ENCODE measurements at places on chromosomes 12 and 14.

GRCh38 chr12:89882792-89883191 is 174.2 kb upstream of the ATP2B1 start:
- no peak for DNase-seq

- DNase-seq, result no peak
Observed at GRCh38 chr12:59486827-59487226, 109.0 kb upstream of the SLC16A7 start.

DNA sequence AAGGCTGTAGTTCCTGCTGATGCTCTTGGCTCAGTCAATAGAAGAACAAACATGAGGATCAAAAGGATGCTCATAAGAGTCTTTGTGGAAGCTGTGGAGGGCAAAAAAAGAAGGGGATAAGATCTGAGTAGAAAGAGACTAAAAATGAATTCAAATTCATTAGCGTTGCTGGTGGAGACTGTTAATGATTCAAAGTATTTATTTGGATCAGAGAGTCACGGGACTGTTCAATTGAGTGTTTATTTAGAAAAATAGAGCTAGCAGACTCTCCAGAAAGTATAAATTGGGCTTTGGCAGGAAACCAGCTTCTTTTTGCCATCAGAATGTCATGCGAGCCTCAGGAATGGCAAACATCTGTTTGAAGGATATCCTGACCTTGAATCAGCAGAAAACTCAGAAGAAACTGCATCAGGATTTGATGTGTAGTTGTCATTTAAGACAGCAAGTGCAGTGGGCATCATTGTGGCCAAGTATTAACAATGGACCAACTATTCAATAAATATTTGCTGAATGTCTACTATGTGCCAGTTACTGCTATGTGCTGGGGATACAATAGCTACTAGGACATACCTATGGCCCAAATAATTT is 126.4 kb downstream of the TBC1D30 start:
- no peak for DNase-seq

- DNase-seq, result no peak
Observed at GRCh38 chr14:22882529-22883172, 371 bp upstream of the REM2 start.

DNA sequence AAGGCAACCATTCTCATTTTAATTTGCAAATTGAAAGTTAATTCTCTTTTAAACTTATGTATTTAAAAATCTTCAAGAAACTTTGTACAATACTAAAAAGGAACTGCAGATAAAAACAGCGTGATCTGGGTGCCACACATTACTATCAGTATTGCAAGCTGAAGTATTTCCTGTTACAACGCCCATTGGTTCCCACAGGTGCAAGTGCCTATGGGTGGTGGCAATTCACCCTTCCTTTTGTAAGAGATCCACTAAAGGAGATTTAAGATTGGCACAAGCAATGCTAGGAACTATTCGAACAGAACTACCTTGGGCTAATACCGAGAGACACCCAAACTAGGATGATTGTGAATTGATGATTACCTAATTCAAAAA is 13.2 kb downstream of the TAOK3 start:
- DNase-seq, result no peak

DNA sequence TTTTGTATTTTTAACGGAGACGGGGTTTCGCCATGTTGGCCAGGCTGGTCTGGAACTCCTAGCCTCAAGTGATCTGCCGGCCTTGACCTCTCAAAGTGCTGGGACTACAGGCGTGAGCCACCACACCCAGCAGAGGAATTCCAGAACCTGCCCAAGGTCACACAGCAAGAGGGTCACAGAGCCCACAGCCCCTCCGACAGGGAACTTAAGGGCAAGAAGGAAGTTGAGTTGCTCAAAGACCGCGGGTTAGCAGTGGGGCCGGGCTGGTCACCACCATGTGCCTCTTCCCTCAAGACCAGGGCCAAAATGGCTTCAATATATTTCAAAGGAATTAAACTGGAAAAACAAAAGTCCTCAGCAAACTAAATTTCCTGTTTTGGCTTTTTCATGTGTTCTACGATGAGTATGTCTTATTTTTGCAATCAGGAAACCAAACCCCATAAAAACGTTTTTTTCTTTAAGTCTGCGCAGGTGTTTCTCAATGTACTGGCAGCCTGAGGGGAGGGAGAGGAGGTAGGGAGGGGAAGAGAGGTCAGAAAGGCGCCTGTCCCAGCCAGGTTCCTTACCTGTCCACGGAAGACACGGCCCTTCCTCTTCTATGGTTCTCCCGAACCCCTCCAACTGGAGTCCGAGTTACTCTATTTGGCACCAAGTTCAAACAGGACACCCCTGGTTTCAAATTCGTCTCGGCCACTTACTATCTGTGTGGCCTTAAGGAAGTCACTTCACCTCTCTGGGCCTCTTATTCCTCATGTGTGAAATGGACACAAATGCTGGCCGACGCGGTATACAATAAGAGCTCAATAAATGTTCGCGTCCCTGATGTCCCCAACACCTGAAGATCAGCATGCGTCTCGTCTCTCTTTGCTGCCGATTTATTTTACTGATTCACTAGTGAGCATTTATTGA is 778 bp downstream of the SLC8B1 start:
- DNase-seq, result no peak

DNA sequence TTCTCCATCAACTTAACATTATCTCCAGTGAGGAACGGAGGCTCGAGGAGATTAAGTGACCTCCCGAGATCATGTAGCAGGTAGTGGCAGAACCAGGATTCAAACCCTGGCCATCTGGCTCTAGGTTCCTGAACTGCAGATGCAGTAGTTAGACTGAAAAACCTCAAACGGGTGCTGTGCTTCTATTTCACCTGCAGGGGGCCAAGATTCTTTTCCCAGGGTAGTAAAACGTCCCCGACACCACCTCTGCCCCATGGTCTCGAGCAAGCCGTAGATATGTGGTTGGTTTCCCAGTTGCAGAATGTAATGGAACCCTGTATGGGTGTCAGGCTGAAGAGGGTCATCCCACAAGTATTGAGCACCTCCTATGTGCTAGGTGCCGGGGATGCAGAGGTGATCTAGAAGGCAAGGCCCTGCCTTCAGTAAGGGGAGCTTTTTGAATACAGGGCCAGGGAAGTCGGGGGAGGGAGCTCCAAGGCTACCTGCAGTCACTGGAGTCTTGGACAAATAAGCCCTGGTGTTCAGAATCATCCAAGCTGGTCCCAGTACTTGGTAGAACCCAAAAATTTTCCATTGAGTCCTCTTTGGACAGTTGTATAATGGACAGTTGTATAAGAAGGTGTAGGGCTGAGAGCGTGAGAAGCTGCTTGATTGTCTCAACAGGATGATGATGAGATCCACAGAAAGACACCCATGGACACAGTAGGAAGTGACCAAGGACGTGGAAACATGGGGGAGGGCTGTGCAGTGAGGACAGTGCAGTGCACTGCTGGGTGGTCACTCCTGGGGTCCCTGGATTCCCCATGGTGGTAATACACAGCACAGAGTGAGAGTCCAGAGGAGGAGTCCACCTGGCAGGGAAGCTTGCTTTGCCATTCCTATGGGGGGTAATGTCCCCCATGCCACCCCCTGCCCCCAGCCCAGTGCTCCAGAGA is 197.2 kb downstream of the CHST11 start:
- no peak for DNase-seq

DNA sequence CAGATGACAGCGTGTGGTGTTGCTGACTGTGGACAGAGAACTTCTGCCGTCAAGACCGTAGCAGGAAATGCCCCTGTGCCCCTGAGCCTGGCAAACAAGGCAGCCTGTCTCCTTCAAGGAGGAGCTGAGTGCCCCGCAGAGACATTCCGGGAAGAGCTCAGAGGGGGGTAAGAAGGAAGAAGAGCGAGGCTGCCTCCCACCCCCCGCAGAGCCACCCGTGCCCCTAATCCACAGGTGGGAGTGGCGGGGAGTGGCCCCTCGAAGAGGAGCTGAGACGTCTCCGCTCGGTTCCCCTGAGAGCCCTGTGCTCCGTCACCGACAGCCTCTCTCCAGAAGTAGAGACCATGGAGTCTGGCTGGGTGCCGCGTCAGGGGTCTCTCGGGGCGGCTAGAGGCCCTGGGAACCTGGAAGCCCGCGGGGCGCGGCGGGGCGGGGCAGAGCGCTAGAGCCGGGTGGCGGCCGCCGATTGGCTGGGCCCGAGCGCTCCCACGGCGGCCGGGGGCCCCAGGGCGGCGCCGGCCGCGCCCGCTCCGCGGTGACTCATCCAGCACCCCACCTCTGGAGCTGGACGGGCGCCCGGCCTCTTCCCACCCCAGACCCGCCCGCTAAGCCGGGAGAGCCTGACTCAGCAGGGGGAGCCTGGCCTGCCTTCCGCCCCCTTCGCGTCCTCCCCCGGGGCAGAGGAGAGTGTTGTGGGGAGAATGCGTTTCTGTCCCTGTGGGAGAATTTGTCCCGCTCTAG is 25.2 kb upstream of the KRT78 start:
- peak; percentile 49 for DNase-seq

DNA sequence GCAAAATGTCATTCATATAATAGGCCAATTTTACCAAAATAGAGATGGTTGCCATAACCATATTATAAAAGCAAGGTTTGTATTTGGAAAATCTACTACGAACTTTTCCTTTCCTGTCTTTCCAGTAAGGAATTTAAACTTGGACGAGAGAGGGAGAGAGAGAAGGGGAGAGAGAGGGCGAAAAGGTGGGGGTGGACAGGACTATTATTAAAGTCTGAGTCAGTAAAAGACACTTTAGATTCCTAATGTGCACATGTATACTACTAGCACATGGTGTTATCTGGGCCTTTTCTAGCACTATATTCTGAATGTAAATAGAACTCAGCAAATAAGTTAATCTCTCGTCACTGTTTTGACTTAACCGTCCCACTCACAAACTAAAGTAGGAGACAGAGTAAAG is 30.4 kb upstream of the FBLN5 start:
- DNase-seq, result no peak

DNA sequence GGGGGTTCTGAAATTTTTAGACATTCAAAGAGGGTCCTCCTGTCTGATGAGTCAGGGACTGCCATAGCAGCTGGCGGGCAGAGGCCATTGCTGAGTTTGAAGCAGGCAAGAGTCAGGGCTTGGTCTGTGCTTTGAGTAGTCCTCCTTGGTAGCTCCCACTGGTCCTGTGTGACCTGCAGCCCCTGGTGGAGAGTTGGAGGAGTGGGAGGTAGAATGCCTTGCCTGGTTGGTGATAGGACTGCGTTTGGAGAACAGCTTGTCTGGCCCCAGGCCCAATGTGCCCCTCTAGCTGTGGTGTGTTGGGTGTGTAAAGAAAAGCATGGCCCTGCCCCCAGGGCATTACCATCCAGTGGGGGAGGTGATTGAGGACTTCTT is 116.7 kb downstream of the BEGAIN start:
- DNase-seq, result no peak

DNA sequence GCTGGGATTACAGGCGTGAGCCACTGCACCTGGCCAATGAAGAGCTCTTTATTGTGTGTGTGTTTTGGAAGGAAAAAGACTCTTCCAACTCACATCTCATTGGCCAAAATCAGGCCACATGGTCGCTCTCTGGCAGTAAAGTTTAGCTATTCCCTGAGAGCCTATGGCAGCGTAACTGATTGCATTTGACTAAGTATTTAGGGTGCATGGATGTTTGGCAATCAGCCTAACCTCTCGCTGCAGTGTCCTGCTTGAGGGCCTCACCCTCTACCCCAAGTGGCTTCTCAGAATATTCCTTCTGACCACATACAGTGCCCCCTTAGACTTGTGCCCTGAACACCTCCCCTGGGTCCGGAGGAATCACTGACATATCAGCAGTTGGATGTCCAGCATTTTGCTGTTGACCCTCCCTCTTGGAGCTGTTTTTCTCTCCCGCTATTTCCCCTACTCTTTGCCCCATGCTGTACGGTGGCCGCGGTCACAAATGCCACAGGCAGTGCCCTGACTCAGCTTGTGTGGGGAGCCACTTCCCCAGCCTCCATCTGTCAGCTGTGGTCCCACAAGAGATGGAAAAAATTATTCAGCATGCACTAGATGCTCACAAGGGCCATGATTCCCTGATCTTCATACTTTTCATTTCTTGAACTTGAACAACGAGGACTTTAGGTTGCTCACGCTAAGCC is 9.5 kb downstream of the PHETA1 start:
- peak; percentile 47 for DNase-seq

DNA sequence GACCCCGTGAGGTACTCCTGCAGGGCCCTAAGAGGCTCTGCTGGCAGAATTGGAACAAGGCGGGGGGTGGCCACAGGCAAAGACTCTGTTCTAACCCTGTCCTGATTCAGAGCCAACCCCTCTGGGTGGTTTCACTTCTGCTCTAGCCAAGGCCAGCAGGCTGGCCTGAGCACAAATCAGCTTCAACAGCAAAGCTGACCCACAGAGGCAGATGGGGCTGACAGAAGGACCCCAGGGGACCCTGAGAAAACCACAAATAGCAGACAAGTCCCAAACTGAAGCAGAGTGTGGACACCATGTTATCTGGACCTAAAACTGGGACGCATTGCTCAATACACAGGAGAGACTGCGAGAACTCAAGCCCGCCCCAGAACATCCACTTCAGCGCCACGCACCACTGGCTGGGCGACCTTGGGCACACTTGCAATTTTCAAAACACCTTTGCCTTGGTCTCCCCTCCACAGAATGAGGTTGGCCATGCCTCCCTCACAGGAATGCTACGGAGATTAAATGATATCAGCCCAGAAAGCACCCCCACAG is 76.4 kb upstream of the DICER1 start:
- no peak for DNase-seq

DNA sequence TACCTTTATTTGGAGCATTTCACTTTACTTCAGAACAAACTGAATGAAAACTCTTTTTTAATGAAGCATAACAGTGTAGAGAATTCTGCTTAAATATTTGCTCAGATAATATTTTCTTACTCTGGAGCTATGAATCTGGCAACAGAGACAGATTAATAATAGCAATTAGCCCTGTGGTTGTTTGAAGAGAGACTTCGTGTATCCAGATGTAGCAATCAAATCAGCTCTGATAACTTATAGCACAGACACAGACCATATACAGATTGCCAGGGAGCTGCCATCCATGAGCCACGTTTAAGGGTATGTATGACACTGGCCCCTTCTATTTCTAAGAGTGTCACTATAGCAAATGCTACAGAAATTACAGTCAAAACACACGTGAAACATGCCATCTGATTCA is 146.6 kb downstream of the EXOC5 start:
- no peak for DNase-seq

DNA sequence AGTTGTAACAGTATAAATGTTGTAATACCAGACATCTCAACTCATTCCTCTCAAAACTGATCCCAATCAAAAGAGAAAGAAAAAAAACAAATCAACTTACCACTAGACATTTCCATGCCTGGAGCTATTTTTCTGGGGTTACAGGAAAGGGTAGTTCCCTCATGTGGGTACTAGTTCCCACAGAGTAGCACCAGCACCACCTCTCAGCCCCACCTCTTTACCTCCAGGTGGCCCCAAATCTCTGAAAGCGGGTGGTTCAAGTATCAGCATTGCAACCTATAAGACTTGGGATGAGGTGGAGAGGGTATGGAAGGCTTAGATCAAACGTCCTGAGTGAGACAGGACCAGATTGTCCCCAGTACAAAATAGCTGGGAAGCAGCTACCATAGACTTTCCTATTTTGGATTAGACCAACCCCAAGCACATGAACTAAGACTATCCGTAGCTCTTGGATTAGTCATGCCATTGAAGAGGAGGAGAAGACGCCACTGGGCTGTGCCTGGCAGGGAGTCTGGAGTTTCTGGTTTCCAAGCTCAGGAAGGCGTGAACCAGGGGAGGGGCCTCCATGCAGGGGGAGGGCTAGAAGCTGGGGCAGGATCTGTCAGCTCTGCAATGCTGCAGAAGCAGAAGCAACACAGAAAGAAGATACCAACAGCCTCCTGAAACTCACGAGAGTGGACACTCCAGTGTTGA is at the start of gene SLC39A2:
Gene SLC39A2, plus strand, starts transcription at position 620 of the 693 bp plus-strand sequence. CDS start 154 bp downstream, outside the sequence.
- DNase-seq, result no peak

GRCh38 chr14:43480976-43481375 is 1026.1 kb downstream of the FSCB start:
- no peak for DNase-seq

All from stimulated activated effector memory CD8-positive, alpha-beta T cell treated with anti-CD3 and anti-CD28 coated beads, Interleukin-12 subunit alpha, Interleukin-12 subunit beta, amount 100 ng/mL, for 72 hours (primary cell).